ENCODE measurements at places on chromosomes 7 and 10. TPM values are rescaled to one million over a fixed set of nuclear protein-coding genes. Genes with fewer than 3 reads are reported as not detected.
A peak's percentile ranks its signal among the peaks of the same experiment; 100 is the strongest.

DNA sequence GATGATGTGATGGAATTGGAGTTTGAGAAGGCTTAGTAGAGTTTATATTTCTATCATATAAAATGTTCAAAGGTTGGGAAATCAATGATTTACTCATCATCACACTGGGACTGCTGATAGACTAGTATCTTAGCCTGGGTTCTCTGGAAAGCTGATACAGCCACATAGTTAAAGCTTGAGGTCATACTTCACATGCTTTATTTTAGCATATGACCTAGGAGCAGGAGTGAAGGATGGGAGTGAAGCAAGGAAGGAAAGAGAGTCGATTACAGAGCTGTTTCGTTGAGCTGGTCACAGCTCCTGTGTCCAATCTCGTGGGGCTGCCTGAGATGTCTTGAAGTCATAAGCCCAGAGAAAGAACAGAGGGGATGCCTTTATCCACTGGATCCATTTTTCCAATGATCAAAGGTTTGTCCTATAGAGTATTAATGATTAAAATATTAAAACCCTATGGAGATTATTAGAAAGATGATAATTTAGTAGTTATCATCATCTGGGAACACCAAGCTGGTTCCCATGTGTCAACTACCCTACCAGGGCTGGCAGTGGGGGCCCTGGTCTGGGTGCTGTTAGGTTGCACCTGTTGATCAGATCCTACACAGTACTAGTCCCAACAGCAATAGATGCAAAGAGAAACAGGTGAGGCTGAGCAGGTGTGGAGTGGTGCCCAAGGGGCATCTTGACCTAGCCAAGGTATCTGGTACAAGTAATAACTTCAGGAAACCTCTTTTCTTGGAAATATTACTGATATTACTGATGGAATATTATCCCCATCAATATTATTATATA lies 77.8 kb downstream of the BAMBI start:
- no peak for DNase-seq

- no peak for DNase-seq
Observed at GRCh38 chr7:96527133-96527827, 182.4 kb downstream of the SEM1 start.

DNA sequence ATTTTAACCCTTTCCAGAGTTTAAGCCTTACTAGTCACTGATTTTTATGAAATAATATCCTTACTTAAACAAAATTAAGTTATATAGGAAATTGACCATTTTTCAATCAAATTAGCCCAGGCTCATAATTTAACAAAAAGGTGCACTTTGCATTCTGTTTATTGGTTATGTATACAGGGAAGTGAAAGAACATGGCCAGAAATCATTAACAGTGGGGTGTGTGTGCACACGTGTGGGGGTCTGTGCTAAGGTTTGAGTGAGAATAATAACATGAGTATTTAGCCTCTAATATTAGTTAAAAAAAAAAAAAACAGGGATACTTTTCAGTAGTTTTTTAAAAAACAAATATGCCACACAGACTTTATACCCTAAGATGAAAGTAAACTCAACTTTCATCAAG lies 510.5 kb upstream of the PFKP start:
- DNase-seq = no peak

- no peak for DNase-seq
Observed at GRCh38 chr7:491292-491957, 28.2 kb downstream of the PDGFA start.

DNA sequence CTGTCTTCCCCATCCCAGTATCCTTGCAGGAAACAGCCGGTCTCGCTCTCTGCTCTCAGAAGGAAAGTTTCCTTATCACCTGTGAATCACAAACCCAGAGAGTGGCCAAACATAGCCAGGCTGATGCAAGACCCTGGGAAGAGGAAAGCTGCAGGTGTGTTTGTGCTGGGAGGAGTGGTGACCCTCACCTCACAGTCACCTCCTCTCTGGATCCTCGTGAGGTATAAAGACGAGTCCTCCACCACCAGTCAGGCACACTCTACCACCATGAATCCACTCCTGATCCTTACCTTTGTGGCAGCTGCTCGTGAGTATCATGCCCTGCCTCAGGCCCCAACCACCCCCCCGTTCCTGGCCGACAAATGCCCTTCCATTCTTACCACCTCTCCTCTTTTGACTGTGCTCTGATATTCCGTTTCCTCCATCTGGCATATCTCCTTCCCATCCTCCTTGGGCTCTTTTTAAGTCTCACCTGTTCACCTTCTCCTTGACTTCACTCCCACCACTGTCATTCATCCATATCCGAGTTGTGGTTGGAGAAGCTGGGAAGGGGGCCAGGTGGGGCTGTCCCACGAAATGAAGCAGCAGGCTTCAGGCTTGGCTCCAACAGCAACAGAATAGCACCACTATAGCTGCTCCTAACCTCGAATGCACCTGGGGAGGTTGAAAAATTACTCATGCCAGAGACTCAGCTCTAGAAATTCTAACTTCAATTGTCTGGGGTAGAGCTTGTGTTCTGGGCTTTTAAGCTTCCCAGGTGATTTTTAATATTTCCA lies at the start of gene PRSS1:
TSS of gene PRSS1 (plus strand) at position 255 of the 776 bp plus-strand sequence. CDS start at position 268, 13 bp downstream.
- no peak for DNase-seq

GRCh38 chr7:131145770-131146169 lies 181.9 kb upstream of the MKLN1 start:
- DNase-seq = peak; percentile 72

- no peak for DNase-seq
Observed at GRCh38 chr10:62688971-62689700, 115.4 kb upstream of the ADO start.

GRCh38 chr10:59625721-59626522 lies 83.7 kb downstream of the SLC16A9 start:
- DNase-seq = peak; percentile 47

DNA sequence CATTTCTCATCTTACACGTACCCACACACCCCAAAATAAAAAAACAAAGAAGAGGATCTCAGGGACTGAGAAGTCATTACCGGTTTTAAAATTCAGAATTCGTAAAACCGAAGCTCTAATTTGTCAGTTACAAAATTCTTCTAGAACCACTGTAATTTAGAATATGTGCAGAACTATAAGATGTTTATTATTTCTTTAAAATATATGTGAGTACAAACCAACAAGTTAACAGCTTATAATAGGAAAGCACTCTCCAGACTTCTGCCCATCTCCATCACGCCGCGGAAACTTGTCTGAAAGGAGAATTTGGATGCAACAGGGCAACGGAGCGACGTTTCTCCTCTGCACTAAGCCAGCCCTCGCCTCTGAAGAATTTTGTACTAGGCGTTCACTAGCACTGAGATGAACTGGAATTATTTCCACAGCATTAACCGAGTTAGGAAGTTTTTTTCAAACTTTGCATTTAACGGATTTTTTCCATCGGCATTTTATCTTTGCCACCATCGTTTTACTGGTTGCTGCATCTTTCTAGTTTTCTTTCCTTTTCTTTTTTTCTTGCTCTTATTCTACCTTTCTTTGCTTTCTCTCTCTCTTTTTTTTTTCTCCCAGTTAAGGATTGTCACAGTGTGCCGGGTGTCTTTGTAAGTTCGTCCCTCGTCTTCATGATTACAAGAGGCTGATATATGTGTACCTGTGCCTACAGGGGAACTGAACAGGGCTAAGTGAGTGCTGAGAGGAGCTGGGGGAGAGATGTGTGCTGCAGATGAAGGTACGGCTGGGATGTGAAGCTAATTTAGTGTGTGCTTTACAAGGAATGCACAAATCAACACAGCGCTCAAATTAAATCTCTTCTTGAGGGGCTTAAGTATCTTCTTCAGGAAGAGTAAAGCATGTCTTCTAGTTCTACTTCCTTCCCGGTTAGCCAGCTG lies 295.9 kb upstream of the NFE2L3 start:
- no peak for DNase-seq

DNA sequence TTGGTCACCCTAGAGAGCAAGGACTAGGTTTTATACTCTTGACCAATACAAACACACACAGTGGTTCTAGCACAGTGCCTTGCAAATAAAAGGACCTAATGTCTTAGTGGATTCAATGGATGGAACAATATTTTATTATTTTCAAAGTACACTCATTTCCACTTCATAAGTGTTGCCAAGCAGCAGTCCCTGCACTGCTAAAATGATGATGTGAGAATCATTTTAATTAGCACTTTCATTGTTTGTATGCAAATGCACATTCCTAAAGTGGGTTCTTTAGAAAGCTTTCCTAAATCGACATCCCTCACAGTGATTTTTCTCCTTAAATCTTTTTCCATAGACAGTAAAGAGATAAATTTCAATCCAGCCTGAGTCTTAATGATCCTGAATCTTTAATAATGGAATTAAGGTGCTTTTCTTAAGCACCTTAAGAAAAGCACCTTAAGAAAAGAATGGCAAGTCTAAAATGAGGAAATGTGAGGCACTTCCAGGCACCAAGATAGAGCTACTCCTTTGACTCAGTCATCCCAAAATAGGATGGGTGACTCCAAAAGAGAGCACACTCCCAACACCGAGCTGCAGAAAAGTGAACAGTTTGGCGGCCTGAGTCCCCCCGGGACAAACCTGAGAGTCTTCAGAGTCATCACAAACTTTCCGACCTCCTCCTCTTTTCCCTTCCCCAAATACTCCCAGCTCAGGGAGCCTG lies 84.5 kb downstream of the SORBS1 start:
- no peak for DNase-seq

DNA sequence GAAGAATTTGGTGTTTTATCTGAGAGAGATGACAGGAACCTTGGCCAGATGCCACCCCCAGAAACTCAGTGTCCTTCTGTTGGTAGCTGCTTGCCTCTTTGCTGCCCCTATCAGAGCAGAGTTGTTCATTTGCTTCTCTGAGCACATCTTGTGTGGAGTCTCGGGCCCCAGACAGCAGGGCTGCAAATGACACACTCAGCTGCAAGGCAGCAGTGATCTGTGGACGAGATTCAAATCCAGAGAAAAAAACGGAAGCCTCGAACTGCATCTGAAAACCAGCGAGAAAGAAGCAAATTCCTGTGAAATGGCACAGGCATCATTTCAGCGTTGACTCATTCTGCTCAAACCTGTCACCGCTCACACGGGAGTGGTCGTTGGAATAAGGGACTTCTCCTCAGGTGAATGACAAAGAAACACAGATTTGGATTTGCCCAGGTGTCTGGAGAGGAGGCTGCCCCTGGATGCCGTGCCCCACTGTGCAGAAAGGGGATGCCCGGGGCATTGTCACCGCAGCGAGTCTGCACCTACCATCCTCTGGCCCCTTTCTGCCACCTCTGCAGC lies 144.7 kb downstream of the PFKFB3 start:
- DNase-seq = no peak

- no peak for DNase-seq
Observed at GRCh38 chr7:133480868-133481267, 228.0 kb downstream of the EXOC4 start.

DNA sequence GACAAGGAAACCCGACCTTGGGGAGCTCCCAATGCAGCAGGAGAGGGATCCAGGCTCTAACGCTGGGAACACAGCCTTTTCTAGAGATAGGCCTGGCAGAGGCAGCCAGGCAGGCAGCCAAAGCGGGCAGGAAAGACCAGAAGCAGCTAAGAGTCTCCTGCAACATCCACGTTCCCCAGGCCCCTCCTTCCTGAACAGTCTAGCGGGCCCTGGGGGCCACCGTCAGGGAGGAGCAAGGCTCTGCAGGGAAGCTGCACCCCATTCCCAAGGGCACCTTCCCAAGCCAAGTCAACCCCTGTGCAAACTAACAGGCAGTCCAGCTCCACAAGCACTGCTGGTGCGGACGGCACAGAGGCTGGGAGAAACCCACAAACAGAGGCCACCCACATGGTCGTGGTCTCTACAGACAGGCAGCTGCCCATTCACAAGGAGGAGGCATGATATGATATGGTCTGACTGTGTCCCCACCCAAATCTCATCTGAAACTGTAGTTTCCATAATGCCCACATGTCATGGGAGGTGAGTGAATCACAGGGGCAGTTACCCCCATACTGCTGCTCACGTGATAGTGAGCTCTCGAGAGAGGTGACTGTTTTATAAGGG lies 115.7 kb downstream of the MAD1L1 start:
- DNase-seq = no peak

KLF14 gene
- 0.39 TPM for total RNA-seq

CUZD1 gene
- total RNA-seq = 2.9 TPM

CALML5 gene
- not detected for total RNA-seq

TFPI2 gene
- total RNA-seq = 2.9 TPM

NKX1-2 gene
- 0.15 TPM for total RNA-seq

UFSP1 gene
- total RNA-seq = 3.3 TPM

TPST1 gene
- total RNA-seq = 29.0 TPM

FKBP6 gene
- not detected for total RNA-seq

NCF1 gene
- total RNA-seq = not detected

SFMBT2 gene
- 1.3 TPM for total RNA-seq

Data from Panc1 (cell line).